ENCODE measurements at places on chromosomes 2 and 18.

DNA sequence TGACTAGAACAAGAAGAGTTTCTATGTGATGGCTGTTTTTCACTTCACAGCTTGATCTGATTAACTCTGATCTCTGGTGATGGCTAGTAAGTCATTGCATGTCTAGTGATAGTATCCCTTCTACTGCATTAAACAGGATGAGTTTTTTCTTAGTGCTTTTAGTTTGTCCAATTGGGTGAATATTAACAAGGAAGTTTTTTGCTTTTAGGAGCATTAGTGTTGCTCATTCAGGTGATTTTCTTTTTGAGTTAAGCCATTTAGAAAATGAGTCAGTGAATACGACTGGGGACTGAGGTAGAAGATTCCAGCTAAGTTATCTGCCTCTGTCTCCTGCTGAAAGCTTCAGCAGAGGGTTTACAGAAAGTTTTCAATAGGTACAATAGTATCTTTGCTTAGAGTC, 306.7 kb downstream of the PIK3C3 start:
- no peak for DNase-seq

DNA sequence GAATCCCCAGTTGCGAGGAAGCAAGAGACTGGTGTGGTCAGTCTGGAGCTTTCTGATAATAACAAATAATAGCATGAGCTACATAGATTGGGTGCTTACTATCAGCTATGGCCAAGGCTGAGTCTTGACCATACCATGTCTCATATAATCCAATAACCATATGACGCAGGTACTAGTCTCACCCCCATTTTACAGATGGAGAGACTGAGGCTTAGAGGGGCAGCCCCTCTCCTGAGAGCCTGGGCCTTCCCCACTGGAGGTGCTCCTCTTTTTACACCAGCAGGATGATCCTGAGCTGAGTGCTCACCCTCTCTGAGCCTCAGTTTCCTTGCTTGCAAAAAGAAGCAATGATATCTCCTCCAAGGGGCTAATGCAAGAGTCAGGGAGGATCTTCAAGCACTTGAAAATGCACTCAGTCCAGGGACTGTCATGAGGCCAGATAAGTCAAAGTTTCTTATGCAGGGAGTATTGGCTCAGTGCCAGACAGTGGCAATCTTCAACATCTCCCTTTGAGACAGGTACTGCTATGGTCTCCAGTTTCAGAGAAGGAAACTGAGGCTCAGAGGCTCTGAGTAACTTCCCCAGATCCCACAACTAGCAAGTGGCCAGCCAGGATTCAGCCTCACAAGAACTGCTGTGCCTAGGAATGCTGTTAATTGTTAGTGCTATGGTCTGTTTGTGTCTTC, 149.7 kb downstream of the TFCP2L1 start:
- no peak for DNase-seq

- no peak for DNase-seq
Measured at GRCh38 chr2:88638743-88639142, 11.5 kb upstream of the EIF2AK3 start.

DNA sequence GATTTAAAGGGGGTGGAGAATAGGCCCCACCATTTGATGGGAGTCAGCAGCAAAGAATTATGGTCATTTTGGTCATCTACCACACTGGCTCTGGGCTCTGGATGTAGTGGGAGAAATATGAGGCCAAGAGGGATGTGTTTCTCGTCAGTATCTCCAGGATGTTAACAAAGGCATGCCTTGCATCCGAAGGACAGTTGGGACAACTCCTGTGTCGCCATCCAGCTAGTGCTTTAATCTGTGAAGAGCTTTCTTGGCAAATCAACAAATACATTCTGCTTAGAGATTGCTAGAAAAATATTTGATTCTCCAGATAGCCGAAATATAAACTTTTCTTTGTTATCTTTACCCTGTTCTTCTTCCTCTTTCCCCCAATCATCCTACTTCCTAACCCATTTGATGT, 287.1 kb upstream of the TNP1 start:
- no peak for DNase-seq

DNA sequence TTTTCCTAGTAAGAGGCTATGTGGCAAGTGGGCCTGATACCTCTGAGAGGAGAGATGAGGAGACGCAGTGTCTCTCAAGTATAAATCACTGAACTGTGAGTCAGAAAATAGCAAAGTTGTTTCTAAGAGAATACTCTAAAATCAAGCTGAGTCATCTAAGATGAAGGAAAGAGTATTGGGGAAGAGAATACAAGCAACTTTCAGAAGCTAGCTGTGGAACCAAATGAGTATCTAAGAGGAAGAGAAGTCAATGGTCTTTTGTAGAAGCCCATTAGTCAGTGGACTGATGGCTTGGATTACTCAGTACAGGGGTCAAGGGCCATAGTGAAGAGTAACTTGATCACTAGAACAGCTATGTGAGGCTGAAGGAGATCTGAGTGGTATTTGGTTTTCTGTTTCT, 2.7 kb upstream of the DCC start:
- no peak for DNase-seq

DNA sequence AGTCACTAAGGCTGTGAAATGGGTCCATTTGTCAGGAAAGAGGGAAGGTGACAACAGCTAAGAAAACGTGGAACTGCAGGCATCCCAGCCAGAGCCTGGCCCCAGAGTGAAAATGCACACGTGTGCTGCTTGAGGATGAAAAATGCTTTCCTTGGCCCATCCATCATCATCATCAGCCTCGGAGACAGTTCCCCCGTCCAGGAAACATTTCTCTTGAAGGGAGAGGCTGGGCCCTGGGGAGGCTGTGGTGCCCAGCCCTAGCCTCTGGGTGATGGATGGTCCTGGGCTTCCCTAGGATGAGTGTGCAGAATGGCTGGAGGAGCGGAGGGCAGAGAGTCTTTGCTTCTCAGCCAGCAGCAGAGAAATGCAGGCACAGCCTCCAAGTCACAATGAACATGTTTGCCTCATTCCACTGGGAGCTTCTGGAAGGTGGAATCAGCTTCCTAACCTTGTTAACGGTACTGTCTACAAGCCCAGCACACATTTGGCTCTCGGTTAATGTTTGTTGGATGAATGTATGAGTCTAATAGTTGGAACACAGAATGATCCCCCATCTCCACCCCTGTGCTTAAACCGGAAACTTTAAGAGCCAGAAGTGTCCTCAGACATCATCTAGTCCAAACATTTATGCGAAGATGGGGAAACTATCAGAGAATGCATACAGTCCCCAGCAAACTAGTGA, 164.0 kb downstream of the RDH14 start:
- no peak for DNase-seq

- no peak for DNase-seq
Measured at GRCh38 chr2:210224941-210225672, at the start of gene ACADL. Gene ACADL, minus strand, starts transcription at chr2:210225447. Its CDS starts 184 bp downstream, at chr2:210225263.

- DNase-seq: no peak
Measured at GRCh38 chr2:232113821-232114220, 152.3 kb downstream of the DIS3L2 start.

GRCh38 chr2:19176172-19176852, 182.1 kb downstream of the OSR1 start:
- DNase-seq: no peak

GRCh38 chr18:57943723-57944122, 100.3 kb upstream of the NEDD4L start:
- no peak for DNase-seq

DNA sequence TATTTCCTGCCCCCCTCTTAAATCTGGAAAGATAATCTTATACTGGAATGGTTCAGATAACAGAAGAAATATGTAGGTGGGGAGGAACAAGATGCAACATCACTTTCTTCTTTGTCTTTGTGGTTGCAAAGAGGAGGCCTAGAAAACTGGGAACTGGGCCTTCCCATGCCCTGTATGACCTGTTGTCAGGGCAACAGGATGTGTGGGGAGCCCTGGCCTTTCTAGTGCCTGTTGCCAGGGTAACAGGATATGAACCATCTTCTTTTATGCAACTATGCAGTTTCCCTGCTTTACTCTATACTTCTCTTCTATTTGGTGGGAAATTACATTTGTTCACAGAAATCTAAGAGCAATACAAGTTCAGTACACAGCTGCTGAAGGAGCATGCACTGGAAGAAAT, 79.8 kb upstream of the PDE1A start:
- DNase-seq: no peak

DNA sequence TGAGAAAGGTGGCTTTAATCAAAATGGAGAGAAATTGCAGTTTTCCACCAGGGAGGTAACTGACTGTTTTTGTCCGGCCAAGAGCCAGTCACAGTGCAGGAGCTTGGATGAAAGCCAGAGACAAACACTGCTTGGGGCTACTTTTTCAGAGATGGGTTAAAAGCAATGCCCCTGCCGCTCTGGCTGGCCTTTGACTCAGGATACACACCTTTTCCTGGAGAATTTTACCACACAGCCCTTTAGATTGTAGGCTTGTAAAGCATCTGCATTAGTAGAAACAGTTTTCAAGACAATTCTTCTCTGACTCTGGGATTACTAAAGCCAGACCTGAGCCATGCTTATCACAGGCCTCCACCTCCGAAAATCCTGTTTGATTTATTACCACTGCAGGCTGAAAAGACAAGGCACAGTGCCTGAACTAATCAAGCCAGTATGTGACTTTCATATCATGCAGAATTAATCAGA, 79.7 kb downstream of the CCBE1 start:
- DNase-seq: no peak

GRCh38 chr2:33796511-33796910, 197.4 kb upstream of the FAM98A start:
- no peak for DNase-seq

- DNase-seq: no peak
Measured at GRCh38 chr2:70508711-70509462, 44.7 kb downstream of the TGFA start.

GRCh38 chr2:1757567-1757966, 13.3 kb upstream of the PXDN start:
- no peak for DNase-seq

- DNase-seq: peak; percentile 66
Measured at GRCh38 chr2:25309402-25309801, 32.3 kb downstream of the DNMT3A start.

- DNase-seq: no peak
Measured at GRCh38 chr2:30026091-30027055, 105.0 kb upstream of the ALK start.

DNA sequence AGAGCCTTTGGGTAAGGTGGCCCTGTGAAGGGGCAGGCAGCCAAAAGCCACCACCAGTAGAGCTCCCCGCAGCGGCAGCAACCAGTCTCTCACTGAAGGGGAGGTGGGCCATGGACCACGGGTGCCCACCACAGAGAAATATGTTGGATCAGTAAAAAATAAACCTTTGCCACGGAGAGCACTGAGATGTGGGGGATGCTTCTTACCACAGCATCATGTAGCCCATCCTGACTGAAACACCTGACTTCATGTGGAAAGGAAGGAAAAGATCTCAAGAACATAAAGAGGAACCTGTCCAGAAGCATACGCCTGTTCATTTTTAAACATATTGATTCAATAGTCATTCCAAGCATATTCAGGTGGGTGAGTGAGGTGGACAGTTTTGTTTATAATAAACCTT, 51.1 kb downstream of the LONRF2 start:
- DNase-seq: no peak

DNA sequence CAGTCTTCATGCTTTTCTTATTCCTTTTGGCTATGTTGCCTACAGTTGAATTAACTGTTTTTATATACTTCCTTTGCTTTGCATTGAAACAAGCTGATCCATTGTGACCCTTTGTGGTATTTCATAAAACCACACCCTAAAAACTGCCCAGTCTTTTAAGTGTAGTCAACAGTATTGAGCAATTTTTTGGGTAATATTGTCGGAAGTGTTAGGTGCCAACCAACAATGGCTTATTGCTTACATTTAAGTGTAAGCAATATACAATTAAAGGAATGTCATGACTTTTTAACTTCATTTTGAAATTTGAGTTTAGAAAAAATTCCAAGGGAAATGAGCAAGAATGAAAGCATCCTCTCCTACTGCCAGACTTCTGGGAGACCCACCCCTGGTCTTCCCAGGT, 174.1 kb downstream of the NEDD4L start:
- DNase-seq: no peak

DNA sequence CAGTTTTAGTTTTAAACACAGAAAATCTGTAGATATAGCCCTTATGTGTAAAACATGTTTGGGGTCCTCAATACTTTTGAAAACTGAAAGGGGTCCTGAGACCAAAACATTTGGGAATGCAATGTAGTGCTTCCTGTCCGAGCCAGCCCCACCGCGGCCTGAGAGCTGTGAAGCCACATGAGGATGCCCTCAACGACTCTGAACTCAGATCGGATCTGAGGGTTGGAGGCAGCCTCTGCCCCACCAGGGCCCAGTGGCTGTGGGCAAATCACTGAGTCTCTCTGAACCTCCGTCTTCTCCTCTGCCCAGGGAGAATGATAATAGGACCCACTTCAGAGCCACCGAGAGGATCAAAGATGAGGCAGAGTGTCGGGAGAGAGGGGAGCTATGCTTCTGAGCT, 33.4 kb upstream of the HPCAL1 start:
- no peak for DNase-seq

- DNase-seq: no peak
Measured at GRCh38 chr2:189177251-189177840, 2.2 kb downstream of the COL5A2 start.

- no peak for DNase-seq
Measured at GRCh38 chr2:182810087-182810486, 56.4 kb downstream of the FRZB start.

DNA sequence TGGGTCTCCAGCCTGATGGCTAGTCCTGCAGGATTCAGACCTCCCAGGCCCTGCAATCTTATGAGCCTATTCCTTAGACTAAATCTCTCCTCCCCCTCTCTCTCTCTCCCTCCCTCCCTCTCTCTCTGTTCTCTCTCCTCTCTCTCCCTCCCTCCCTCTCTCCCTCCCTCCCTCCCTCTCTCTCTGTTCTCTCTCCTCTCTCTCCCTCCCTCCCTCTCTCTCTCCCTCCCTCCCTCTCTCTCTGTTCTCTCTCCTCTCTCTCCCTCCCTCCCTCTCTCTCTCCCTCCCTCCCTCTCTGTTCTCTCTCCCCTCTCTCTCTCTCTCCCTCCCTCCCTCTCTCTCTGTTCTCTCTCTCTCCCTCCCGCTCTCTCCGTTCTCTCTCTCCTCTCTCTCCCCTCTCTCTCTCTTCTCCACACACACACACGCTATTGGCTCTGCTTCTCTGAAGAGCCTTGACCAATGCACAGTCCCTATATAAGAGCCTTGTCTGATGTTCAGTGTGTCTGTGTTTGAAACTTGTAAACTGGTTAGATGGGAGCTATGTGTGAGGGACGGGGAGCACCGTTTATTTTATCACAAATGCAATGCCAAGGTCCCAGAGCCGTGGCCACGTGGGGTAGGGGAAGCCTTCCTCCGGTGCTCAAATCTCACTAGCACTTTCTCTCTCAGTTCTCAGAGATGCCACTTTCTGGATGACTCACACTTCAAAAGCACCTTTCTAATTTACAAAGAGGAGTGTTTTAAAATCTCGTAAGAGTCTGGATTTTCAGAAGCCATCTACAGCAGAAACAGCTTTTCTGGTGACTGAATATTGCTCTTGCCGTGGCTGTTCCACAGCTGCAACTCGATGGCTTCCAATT, 9.4 kb upstream of the PRLH start:
- DNase-seq: no peak

DNA sequence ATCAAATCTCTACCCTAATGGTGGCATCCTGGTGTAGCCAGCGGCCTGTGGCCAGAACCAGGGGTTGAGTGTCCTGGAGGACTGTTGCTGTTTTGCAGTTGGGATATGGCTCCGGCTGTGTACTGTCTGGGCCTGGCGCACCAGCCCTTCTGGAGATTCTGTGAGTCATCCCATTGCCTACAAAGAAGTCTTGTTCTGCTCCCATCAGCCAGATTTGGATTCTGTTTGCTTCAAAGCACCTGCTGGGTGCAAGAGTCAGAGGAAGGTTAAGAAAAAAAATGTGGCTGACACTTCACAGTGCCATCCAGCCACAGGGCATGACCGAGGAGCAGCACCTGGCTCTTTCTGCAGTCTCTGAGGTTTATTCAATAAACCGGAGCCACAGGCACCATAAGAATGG, 41.0 kb upstream of the ASAP2 start:
- DNase-seq: no peak

- no peak for DNase-seq
Measured at GRCh38 chr2:3399829-3400228, 20.3 kb downstream of the TRAPPC12 start.

All from naive thymus-derived CD4-positive, alpha-beta T cell (primary cell).